Stimulated activated CD4-positive, alpha-beta T cell treated with anti-CD3 and anti-CD28 coated beads, Interleukin-15, amount 100 ng/mL, for 1 hour (primary cell): ENCODE measurements at places on chromosomes 3 and 15.

- no peak for DNase-seq
Observed at GRCh38 chr3:53230789-53231188, 25.0 kb downstream of the TKT start.

DNA sequence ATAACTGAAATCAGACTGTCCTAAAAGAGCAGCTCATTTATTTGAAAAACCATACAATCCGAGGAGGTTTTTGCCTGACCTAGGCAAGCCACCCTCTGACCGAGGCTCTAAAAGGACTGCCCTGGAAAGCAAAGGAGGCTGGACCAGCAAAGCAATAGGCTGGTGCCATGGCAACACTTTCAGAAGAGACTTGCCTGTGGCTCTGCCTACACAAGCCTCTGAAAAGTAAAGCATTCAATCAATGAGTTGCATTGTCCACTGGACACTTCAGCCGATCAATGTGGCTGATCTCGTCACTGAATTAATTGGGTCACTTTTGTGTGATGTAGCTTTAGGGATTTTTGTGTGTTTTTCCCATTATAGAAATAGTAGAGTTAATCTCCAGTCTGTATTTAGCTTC is 99.1 kb upstream of the SEMA6D start:
- no peak for DNase-seq

GRCh38 chr3:87009271-87009670 is 18.3 kb upstream of the VGLL3 start:
- DNase-seq, result no peak

DNA sequence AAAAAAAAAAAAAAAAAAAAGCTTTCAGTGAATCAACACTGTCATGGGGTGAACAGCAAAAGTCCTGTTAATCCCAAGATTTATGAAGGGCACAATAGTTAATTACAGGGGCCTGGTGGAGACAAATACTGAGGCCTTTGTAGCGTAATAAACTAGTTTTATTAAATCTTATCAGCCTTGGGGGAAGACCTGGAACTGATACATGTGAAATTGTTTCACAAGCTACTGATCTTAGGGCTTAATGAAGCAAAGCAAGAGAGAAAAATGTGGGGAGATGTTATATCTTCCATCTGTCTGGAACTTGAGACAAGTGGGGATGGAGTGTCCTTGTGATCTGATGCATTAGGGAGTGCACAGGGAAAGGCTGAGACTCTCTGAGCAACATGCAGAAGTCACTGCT is 47.9 kb upstream of the OSBPL11 start:
- DNase-seq, result no peak

DNA sequence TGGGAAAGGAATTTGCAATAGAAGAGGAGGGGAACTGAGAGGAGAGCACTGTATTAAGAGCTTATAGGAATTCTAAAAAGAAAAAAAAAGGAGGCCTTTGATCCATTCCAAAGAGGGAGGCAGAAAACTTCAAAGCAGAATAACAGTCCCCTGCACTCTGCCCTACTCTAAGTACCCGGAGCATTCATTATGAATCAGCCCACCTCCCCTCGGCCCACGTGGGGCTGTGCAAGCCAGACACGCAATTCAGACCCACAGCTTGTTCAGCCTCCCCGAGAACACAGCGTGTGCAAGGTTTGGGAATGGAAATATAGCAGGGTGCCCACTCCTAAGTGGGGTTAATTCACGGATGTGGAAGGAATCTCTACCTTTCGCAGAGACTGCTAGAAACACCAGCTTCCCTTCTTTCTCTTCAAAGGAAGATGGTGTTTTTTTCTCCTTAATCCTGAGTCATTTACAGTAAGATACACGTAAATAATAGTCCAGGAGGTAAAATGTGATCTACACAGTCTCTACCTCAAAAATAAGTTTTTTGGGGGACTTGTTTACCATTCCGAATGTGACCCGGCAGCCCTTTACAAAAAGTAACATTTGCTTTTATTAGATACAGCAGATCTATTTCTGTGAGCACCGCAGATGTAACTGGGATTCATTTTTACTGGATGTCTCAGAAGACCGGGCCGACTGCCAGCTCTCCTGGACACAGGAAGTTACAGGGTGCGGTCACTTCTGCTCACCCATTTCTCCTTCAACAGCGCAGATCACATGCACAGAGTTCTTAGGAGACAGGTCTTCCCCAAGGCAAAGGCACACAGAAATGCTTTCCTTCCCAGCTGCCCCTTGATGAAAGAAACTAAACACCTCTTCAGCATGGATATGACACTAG is 768.5 kb upstream of the CFAP20DC start:
- DNase-seq, result no peak

DNA sequence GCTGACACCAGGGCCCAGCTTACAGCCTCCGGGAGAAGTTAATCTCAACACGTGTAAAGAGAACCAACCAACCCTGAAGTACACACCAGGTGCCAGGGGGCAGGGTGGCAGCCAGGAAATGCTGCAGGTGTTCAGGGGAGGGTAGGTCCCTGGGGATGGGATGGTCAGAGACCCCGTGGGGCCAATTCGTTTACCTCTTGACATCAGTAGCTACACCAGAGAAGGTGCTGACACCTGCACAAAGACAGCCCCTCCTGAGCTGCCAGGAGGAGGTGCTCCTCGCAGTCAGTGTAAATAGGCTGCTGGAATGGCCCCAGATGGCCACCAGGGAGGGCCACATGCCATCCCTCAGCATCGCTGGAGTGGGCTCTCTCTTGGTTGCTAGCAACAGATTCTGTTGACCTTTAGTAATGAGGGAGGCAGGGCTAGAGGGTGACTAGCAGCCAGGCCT is 52.8 kb downstream of the CORO2B start:
- no peak for DNase-seq

- no peak for DNase-seq
Observed at GRCh38 chr3:48088056-48088748, 72.0 kb upstream of the MAP4 start.

DNA sequence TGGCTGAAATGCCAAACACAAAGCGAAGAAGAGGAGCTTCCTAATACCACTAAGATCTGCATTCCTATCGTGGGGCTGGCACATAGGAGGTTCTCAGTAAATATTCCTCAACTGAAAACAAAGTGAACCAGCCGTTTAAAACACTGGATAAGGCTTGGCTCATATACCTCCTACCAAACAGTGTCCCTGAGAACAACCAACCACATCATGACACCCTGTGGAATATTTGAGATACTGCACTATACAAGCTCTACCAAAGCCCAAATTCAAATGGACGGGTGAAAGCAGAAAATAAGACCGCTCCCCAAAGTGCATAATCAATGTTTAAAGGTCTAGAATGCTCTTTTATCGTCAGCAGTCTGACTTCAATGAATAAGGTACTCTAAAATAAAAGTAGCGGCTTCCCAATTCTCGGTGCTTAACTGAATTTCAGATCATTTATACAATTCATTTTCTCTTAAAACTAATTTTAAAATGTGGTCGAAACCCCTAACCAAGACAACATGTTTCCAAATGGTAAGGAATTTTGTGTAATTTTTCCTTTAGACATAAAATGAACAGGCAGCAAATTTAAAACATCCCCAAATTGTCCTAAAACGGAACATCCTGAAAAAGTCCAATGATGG is 425.8 kb downstream of the ERC2 start:
- DNase-seq, result no peak

GRCh38 chr3:133274477-133274876 is 125.4 kb upstream of the BFSP2 start:
- DNase-seq, result no peak

- DNase-seq, result no peak
Observed at GRCh38 chr3:36933540-36934296, 11.1 kb downstream of the TRANK1 start.

GRCh38 chr3:123027292-123028232 is at the start of gene SEMA5B:
SEMA5B (minus strand) TSS chr3:123027763; CDS start chr3:122961263, 66,500 bp downstream.
- no peak for DNase-seq
